ENCODE measurements at places on chromosomes 1 and 21.

DNA sequence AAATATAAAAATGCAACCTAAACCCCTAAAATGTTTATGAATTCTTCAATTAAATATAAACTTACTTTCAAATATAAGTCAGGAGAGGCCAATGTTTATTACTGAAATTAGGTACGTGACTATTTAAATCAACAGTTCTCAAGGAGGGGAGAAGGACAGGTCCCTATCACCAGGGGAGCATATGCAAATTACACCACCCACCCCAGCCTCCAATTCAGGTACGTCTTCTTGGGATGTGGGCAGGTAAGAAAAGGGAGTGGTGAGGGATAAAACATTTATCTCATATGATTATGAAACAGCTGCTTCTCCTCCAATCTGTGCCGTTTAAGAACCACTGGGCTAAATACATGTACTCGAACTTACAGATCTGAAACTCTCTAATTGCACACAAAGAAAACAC lies 3.4 kb downstream of the COP1 start:
- DNase-seq: no peak

- no peak for DNase-seq
Observed at GRCh38 chr21:42114646-42115045, 43.5 kb downstream of the UMODL1 start.

GRCh38 chr1:168333562-168334276 lies 53.0 kb downstream of the TBX19 start:
- DNase-seq: no peak

GRCh38 chr1:185156288-185156853 lies 382 bp downstream of the TRMT1L start:
- peak; percentile 75 for DNase-seq

- no peak for DNase-seq
Observed at GRCh38 chr1:225548140-225548857, 104.6 kb downstream of the ENAH start.

DNA sequence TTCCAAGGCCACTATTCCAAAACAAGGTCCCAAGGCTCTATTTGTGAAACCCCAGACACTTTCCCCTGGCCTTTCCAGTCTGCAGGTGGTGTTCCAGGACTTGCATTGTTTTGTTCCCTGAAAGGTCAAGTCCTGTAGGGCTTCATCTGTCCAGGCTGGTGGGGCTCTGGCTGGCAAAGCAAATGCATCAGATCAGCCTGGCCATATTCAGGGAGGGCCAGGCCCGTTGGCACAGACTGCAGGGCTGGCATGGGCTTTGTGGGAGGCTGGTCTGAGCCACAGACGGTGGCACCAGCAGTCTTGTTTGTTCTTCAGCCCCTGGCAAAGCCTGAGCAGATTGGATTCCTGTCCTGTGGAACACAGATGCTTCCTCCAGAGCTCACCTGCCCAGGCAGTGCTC lies 93.0 kb downstream of the SPATA46 start:
- no peak for DNase-seq

DNA sequence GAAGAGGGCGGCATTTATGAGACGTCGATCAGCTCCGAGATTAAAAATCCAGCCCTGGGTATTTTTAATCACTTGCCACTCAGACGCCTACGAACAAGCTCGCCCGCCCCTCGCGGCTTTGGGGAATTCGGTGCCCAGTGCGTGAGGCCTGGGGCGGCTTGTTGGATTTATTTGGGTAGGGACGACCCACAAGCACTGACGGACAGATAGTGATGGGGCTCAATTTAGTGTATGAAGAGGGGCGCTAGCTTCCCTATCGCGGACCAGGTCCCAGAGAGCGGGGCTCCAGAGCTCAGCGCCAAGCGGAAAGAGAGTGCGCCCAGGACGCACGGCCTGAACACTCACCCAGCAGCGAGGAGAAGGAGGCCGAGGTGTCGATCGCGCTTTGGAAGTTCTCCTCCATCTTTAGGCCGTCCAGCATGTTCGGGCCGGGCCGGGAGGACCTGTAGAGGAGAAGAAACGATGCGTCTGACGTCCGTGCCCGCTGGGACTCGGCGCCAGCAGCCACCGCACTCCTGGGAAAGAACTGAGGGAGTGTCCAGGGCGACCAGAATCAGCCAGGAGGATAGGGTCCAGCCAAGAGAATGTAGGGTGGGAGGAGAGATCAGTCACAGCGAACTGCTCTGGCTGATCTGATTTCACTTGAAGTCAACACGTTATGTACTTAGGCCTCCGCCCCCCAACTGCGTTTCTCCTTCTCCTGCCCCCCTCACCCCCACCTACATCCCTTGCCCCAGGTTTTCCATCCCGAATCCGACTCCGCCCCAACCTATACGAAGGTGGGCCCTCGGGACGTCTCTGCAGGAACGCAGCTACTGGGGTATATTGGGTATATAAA lies 1.2 kb downstream of the LMX1A start:
- peak; percentile 59 for DNase-seq

- no peak for DNase-seq
Observed at GRCh38 chr1:166915941-166916340, 39.9 kb upstream of the TADA1 start.

- no peak for DNase-seq
Observed at GRCh38 chr1:60857851-60858250, 224.5 kb upstream of the NFIA start.

DNA sequence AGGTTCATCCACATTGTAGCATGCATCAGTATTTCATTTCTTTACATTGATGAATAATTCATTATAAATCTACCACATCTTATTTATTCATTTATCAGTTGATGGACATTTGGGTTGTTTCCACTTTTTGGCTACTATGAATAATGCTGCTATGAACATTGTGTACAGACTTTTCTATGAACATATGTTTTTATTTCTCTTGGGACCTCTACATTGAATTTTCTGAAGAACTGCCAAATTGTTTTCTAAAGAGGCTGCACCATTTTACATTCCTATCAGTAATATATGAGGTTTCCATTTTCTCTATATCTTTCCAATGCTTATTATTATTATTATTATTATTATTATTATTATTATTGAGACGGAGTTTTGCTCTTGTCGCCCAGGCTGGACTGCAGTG lies 81.3 kb upstream of the SELENON start:
- no peak for DNase-seq

DNA sequence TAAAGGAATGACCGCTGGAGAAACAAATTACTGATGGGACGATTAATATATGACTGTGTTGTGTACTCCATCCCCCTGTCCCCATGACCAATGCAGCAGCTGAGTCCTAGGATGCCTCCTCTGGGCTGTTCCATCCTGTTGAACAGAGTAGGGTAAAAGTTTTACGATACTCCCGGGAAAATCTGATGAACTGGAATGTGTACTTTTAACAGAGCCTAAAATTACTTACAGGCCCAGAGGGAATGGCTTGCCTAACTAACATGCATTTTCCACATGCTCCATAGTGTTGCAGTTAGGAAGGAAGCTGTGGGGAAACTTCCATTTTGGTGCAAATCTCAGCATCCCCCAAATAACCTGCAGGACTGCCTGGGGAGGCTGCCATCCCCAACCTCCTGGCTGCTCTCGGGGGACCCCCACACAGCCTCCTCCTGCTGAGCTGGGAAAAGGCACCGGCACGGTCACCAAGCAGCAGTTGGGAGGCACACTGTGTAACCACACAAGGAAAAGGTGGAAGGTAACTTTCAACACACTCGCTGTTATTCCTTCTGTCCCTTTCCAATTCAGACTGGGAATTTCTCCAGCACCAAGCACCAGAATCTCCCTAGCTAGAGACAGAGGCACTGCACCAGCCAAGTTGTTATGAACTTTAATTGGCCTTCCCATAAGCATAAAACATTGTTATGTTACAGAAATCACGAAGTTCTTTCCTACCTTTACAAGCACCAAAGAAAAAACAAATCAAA lies 97.2 kb downstream of the BCAR3 start:
- DNase-seq: no peak

- no peak for DNase-seq
Observed at GRCh38 chr1:199639453-199639852, 388.1 kb upstream of the NR5A2 start.

GRCh38 chr1:171583591-171584201 lies 38.3 kb upstream of the MYOCOS start:
- no peak for DNase-seq

- DNase-seq: no peak
Observed at GRCh38 chr1:26827106-26827604, 667 bp downstream of the ZDHHC18 start.

GRCh38 chr1:89602871-89603404 lies 30.0 kb upstream of the LRRC8C start:
- no peak for DNase-seq

- DNase-seq: no peak
Observed at GRCh38 chr1:64155278-64155677, 48.1 kb upstream of the UBE2U start.

GRCh38 chr1:234720709-234721441 lies 110.9 kb upstream of the IRF2BP2 start:
- no peak for DNase-seq

- no peak for DNase-seq
Observed at GRCh38 chr1:203454986-203455471, 20.6 kb upstream of the PRELP start.

- no peak for DNase-seq
Observed at GRCh38 chr1:188499690-188500089, 1670.9 kb downstream of the PLA2G4A start.

- no peak for DNase-seq
Observed at GRCh38 chr1:192709544-192709943, 73.6 kb downstream of the RGS13 start.

DNA sequence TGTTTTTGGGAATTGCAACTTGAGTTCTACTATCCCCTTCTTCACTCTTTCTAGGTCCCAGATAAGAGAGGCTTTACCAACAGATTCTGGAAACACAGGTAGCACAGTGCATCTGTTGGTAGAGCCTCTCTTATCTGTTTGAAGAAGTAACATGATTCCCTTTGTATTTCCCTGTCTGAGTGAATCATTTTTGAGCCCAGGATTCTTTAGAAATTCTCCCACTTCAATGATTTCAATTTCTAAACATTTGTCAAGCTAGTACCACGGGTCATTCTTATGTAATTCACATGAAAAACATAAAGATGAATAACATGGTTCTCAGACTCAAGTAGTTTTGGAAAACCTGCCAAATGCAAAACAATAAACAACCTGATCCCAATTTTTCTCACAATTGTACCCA lies 72.0 kb upstream of the DUSP10 start:
- DNase-seq: peak; percentile 37

DNA sequence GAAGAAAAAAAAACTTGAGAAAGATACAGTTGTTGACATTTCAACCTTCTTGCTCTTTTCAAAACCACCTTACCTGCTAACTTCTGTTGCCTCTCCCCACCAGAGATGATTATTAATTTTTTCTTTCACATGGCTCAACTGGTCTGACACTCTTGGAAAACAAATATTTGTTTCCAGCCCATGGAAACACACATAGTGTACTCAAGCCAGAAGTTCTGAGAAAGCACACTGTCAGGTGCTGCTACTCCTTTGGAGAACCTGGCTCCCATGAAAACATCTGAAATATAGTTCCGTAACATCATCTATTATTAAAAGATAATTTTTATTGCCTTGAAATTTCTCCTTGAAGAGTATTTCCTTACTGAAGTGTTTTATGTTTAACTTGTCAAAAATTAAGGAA lies 145.0 kb upstream of the C1orf105 start:
- peak; percentile 87 for DNase-seq

- no peak for DNase-seq
Observed at GRCh38 chr1:210786546-210786945, 347.4 kb downstream of the KCNH1 start.

DNA sequence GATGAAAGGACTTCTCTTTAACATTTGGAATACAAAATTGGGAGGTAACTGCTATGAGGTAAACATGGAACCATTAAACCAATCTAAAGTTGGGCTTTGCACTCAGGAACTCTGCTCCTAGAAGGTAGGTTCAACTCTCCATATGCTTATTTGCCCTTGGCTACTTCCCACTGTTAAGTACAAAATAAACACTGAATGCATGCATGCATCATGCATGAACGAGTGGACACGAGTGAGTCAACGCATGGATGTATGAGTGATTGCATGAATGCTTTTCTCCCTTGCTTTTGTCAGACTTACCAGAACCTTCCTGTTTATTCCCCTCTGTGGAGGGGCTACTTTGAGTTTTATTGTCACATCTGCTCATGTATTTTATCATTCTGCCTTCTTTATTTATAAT lies 42.4 kb upstream of the RUNX1 start:
- peak; percentile 61 for DNase-seq

DNA sequence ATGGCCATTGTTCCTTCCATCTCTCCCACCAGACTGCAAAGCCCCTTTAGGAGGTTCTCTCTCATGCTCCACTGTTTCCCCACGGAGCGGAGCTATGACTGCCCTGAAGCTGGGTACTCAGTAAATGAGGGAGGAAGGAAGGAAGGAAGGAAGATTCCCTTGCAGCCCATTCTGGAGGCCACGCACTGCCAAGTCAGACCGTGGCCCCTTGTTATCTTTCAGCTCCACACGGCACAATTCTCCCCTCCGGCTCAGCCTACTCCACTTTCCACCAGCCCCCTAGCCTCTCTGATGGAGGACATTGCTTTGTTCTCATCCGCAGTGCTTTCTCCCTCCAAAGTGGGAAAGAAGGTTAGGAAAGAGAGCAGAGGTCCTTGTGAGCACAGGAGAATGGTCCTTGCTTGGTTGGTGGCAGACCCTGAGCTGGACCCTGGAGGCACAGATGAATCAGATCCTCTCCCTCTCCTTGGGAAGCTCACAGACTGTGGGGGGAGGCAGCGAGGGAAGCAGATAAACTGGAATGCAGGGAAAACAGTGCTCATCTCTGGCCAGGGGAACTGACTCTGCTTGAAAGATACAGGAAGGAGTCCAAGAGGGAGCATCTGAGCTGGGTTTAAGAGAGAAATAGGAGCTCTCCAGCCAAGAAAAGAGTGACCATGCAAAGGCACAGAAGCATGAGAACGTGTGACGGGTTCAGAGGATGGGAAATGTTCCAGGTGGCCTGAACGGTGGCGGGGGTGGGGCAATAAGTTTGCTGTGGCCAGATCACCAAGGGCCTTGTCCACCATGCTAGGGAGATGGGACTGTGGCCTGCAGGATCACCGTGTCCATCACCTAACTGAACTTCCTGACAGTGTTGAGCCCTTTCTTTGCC lies 52.6 kb downstream of the GLIS1 start:
- no peak for DNase-seq

DNA sequence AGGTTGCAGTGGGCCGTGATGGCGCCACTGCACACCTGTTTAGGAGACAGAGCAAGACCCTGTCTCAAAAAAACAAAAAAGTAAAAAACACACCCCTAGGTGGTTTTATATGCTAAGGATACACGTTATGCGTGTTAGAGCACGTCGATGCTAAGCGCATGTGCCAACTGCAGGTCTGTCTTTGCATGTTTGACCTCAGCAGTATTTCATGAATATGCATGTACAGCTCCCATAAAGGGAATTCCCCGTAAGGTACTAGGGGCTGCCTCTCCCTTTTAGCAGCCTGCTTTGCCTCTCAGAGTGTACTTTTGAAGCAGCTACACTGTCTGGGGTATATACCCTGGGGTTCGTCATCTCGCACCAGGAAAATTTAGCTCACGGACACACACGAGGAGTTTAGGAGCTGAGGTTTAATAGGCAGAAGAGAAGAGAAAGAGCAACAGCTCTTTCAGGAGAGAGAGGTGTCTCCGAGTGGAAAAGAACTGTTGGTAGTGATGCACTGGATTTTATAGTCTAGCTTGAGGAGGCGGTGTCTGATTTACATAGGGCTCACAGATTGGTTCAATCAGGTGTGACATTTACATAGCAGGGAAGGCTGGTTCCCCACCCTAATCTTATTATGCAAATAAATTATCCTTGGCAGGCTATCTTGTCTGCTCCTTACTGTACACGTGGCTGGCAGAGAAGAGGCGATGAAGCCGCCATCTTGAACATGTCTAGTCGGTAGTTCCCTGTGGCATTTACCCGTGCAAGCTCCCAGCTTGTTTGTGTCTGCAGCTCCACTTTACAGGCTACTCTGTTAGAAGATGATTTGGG lies 4.2 kb upstream of the OTUD3 start:
- peak; percentile 35 for DNase-seq

GRCh38 chr1:239998312-239998649 lies 93.4 kb upstream of the FMN2 start:
- no peak for DNase-seq

All from DMS53 (cell line).